Keratinocyte (primary cell): ENCODE measurements at places on chromosomes 2 and 18. TPM values are rescaled to one million over a fixed set of nuclear protein-coding genes. Genes with fewer than 3 reads are reported as not detected.

Gene MATN3
- polyA plus RNA-seq, result 0.81 to 2.4 TPM (median 1.4 TPM) in 3 replicates

Gene MAP3K20
- polyA plus RNA-seq, result 23.9 to 31.7 TPM (median 28.1 TPM) in 3 replicates

Gene DLX2
- 0.26 to 0.31 TPM (median 0.29 TPM) in 3 replicates for polyA plus RNA-seq

Gene NOL4
- polyA plus RNA-seq, result not detected in 3 replicates

Gene RNASEH1
- 11.2 to 17.3 TPM (median 15.3 TPM) in 3 replicates for polyA plus RNA-seq

Gene NAT8
- not detected in 3 replicates for polyA plus RNA-seq

Gene GRP
- not detected in 3 replicates for polyA plus RNA-seq

Gene LYPD6
- 1.8 to 3.5 TPM (median 2.4 TPM) in 3 replicates for polyA plus RNA-seq

Gene NCKAP5
- 3.0 to 3.6 TPM (median 3.1 TPM) in 3 replicates for polyA plus RNA-seq

Gene TBR1
- polyA plus RNA-seq, result 0.03 TPM in 1 of 3 replicates, not detected in the others

Gene STON1
- 0.44 to 1.9 TPM (median 1.2 TPM) in 3 replicates for polyA plus RNA-seq

Gene CCT7
- polyA plus RNA-seq, result 329 to 378 TPM (median 357 TPM) in 3 replicates

Gene COL4A3
- not detected in 3 replicates for polyA plus RNA-seq

Gene NFU1
- polyA plus RNA-seq, result 28.0 to 53.7 TPM (median 30.1 TPM) in 3 replicates

Gene PLCD4
- 10.2 to 15.3 TPM (median 13.2 TPM) in 3 replicates for polyA plus RNA-seq

Gene ERBB4
- polyA plus RNA-seq, result 0.01 TPM in 3 replicates

Gene DIPK1C
- not detected in 3 replicates for polyA plus RNA-seq

Gene SKOR2
- polyA plus RNA-seq, result not detected in 3 replicates

Gene GATA6
- 0.28 to 0.37 TPM (median 0.33 TPM) in 3 replicates for polyA plus RNA-seq

Gene CD207
- not detected in 3 replicates for polyA plus RNA-seq

Gene UGT1A3
- polyA plus RNA-seq, result 0.63 to 3.2 TPM (median 1.8 TPM) in 3 replicates

Gene CRACDL
- polyA plus RNA-seq, result 1.4 to 2.1 TPM (median 1.6 TPM) in 3 replicates

Gene RMDN2
- polyA plus RNA-seq, result 6.2 to 9.3 TPM (median 7.1 TPM) in 3 replicates

Gene MALL
- 11.1 to 80.8 TPM (median 29.0 TPM) in 3 replicates for polyA plus RNA-seq

Gene IL1RL2
- polyA plus RNA-seq, result 1.1 to 1.5 TPM (median 1.4 TPM) in 3 replicates

Gene GPR39
- polyA plus RNA-seq, result 4.7 to 9.1 TPM (median 4.9 TPM) in 3 replicates

Gene HOXD12
- not detected in 3 replicates for polyA plus RNA-seq

Gene UGT1A4
- polyA plus RNA-seq, result 0.77 to 2.4 TPM (median 2.0 TPM) in 3 replicates

Gene STARD6
- 0.30 TPM in 1 of 3 replicates, not detected in the others for polyA plus RNA-seq

Gene CHRND
- not detected in 3 replicates for polyA plus RNA-seq

Gene AGFG1
- polyA plus RNA-seq, result 111 to 125 TPM (median 111 TPM) in 3 replicates

Gene IL37
- 0.33 to 0.73 TPM (median 0.63 TPM) in 3 replicates for polyA plus RNA-seq

Gene ASB18
- not detected in 3 replicates for polyA plus RNA-seq

Gene PROC
- 0.16 to 0.42 TPM (median 0.33 TPM) in 3 replicates for polyA plus RNA-seq

Gene MOCOS
- polyA plus RNA-seq, result 1.1 to 2.8 TPM (median 2.2 TPM) in 3 replicates

Gene MAL
- not detected in 3 replicates for polyA plus RNA-seq

Gene PROM2
- 11.4 to 21.2 TPM (median 16.8 TPM) in 3 replicates for polyA plus RNA-seq

Gene DSC3
- polyA plus RNA-seq, result 92.5 to 116 TPM (median 103 TPM) in 3 replicates

Gene AMER3
- not detected in 3 replicates for polyA plus RNA-seq

Gene FBXO36
- 1.6 to 2.3 TPM (median 1.7 TPM) in 3 replicates for polyA plus RNA-seq

Gene TRAPPC12
- polyA plus RNA-seq, result 41.4 to 53.6 TPM (median 44.2 TPM) in 3 replicates

Gene POTEI
- polyA plus RNA-seq, result not detected in 3 replicates

Gene LCT
- polyA plus RNA-seq, result 0.01 TPM in 1 of 3 replicates, not detected in the others

Gene ADGRF3
- 0.08 to 0.27 TPM (median 0.17 TPM) in 3 replicates for polyA plus RNA-seq

Gene TMEM182
- polyA plus RNA-seq, result 3.4 to 3.6 TPM (median 3.5 TPM) in 3 replicates

Gene CNDP2
- polyA plus RNA-seq, result 126 to 156 TPM (median 134 TPM) in 3 replicates

Gene NYAP2
- polyA plus RNA-seq, result not detected in 3 replicates

Gene SLC35G4
- polyA plus RNA-seq, result not detected in 3 replicates

Gene ABI2
- 9.0 to 21.0 TPM (median 12.9 TPM) in 3 replicates for polyA plus RNA-seq

Gene SCYGR3
- polyA plus RNA-seq, result not detected in 3 replicates

Gene RUFY4
- not detected in 3 replicates for polyA plus RNA-seq

Gene MYO5B
- 6.5 to 7.7 TPM (median 6.8 TPM) in 3 replicates for polyA plus RNA-seq

Gene EVX2
- not detected in 3 replicates for polyA plus RNA-seq
